Stimulated activated CD4-positive, alpha-beta T cell treated with anti-CD3 and anti-CD28 coated beads, Interleukin-1b, Interleukin-23, amount 100 ng/mL, for 1 hour (primary cell): ENCODE measurements at places on chromosomes 4 and X.

GRCh38 chr4:124711471-124712371 lies 811 bp downstream of the ANKRD50 start:
- peak; percentile 0 for DNase-seq

DNA sequence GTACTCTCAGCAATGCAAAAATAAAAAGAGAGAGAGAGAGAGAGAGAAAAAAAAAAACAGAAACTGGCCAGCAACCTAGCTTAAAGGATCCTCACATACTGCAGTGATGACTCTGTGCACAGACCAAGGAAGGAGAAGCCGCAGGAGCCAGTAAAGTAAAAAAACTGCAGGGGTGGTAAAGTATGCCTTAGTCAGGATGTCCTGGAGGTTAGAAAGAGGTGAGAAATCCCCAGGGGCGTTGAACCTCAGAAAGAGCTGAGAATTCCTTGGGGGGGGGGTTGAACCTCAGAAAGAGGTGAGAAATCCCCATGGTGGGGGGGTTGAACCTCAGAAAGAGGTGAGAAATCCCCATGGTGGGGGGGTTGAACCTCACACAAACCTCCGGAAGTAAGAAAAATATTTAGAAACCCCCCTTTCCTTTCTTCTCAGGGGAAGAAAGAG lies 48.0 kb downstream of the MAGEA9 start:
- DNase-seq: no peak

GRCh38 chr4:39502019-39502663 lies 25.1 kb downstream of the UGDH start:
- no peak for DNase-seq

DNA sequence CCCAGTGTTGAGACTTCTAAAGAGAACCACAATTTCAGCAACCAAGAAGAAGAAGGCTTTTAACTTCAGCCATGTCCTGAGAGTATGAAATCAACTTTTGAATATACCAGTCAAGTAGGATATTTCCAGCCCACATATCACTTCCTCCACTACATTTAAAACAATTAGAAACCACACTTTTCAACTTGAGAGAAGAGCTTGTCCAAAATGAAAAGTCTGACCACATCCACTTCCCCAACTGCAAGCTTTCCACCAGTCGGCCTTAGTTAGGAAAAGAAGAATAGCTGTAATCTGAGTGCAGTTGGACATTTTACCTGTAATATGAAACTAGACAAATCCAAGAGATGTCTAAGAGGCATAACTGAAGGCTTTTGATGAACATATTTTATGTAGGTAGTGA lies 101.9 kb upstream of the SLC7A11 start:
- no peak for DNase-seq

GRCh38 chr4:61877893-61878292 lies 677.8 kb downstream of the ADGRL3 start:
- no peak for DNase-seq

DNA sequence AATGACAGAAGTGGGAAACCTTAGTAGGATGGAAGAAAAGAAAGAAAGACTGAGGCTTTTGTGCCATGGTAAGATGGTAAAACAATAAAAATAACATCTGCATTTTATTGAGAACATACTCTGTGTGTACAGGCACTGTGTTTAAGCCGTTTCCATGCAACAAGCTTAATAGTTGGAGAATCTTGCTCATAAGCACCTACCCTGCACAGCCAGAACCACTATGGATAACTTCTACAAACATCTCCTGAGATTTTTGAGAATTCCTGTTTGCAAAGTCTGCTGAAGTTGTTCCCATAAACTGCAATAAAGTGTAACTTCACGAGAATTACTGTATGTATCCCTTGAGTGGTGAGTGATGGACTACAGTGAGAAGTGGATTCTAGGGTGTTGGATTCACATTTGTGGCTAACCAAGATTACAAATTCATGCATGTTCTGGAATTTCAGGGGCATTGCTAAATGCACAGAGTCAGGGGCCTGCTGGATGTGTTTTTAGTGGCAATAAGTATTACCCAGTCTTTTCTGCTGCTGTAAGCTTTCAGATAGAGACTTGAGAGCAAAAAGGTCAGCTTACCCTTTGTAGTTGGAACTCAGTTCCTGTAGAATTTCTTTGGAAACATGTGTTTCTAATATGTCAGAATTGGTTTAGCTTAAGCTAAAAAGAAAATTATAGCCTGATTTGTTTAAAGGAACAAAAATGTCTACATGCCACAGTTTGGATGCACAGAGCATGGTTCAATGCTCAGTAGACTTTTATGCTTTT lies 132.5 kb downstream of the AFF1 start:
- DNase-seq: no peak
